ENCODE measurements at places on chromosomes 4 and X.

GRCh38 chrX:21176921-21177571 lies 197.2 kb upstream of the CNKSR2 start:
- DNase-seq: no peak

- no peak for DNase-seq
Observed at GRCh38 chrX:134737061-134737460, 78.8 kb upstream of the PLAC1 start.

- DNase-seq: no peak
Observed at GRCh38 chr4:98260047-98260578, 1.1 kb upstream of the RAP1GDS1 start.

DNA sequence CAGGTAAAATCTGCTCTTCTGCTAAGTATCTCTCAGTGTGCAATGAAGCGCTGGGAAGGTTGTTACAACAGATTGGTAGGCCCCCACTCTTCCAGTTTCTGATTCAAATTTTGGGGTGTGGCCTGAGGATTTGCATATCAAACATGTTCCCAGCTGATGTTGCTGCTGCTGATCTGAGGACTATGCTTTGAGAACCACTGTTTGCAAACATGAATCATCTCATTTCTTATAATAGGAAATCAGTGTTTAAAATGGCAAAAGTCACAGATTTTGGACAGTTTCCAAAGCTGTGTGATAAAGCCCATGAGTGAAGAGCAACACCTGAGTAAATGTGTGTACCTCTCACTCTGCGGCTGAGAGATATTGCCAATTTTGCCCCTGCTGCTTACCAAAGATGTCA lies 36.2 kb upstream of the NDNF start:
- no peak for DNase-seq

- DNase-seq: no peak
Observed at GRCh38 chr4:142840516-142841123, 5.5 kb downstream of the INPP4B start.

DNA sequence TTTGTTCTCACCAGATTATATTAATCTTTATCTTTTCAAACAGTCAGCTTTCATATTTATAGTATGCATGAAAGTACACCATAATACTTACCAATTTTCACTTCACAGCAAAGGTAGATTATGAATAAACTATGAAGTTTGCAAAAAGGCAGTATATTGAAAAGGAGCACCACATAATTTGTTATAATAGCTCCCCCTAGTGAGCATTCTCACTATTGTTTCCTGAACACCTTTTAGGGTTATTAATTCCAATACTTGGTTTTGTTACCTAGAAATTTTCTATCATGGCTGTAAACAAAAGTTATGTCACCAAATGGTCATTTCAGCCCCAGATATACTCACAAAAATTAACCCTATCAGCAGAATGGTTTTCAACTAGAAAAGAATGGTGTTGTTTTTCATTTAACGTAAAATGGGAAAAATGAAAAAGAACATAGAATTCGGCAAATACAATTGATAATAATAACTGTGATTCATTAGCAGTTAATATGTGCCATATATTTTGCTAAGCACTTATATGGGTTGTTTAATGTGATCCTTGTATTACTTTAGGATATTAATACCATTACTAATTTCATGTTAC lies 30.2 kb upstream of the NKX6-1 start:
- no peak for DNase-seq

DNA sequence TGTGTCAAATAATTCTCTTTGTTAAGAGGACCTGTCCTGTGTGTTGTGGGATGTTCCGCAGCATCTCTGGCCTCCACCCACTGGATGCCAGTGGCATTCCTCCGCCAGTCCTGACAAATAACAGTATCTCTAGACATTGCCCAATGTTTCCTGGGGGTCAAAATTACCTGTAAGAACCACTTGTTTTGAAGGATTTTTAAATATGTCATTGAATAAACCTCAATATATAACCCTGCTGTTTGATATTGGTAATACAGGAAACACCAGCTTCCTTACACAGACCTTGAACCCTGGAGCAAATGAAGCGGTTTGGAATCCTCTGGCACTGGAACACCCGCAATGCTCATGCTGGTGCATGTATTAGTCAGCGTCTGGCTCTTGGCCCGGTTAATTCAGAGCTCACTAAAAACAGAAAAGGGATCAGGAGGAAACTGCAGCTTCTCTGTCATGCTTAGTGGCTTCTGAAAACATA lies 101.3 kb downstream of the TBL1X start:
- peak; percentile 27 for DNase-seq

- no peak for DNase-seq
Observed at GRCh38 chr4:24211856-24212255, 322.0 kb upstream of the PPARGC1A start.

- no peak for DNase-seq
Observed at GRCh38 chr4:600850-601515, 24.4 kb upstream of the PDE6B start.
